ENCODE measurements at places on chromosomes 3 and 15.
A peak's percentile ranks its signal among the peaks of the same experiment; 100 is the strongest.

- peak; percentile 41 for DNase-seq
These were observed 38.4 kb downstream of the TMEM158 start for GRCh38 chr3:45187694-45188141.

- no peak for DNase-seq
These were observed 27.9 kb upstream of the IL1RAP start for GRCh38 chr3:190485830-190486532.

DNA sequence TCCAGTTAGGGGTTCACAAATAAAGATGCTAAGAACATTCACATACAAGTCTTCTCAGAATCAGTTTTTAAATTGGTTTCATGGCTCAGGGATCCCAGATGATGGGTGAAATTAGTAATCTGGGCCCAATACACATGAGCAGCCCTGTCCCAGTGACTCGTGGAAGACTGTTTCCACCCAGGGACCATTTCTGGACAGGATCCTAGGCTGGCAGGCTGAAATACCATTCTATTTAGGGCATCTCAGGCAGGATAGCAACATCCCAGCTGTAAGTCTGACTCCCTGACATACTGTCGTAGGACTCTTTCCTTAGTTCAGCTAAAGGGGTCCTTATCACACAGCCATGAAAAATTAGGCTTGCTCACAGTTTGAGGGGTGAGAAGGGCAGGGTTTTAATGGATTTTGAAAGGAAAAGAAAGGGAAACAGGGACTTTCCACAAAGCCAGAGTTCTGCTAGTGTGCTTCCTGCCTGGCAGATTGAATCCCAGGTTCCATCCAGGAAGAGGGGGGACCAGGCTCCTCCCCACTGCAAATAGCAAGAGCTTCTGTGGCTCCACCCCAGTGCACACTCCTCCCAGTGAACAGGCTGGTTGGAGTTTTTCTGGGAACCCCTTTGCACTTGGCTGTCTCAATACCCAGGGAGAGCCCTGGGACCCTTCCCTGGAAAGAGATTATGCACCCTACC is 41.3 kb upstream of the LYZL4 start:
- DNase-seq = no peak

- no peak for DNase-seq
These were observed 99.9 kb upstream of the PLSCR4 start for GRCh38 chr3:146350852-146351251.

DNA sequence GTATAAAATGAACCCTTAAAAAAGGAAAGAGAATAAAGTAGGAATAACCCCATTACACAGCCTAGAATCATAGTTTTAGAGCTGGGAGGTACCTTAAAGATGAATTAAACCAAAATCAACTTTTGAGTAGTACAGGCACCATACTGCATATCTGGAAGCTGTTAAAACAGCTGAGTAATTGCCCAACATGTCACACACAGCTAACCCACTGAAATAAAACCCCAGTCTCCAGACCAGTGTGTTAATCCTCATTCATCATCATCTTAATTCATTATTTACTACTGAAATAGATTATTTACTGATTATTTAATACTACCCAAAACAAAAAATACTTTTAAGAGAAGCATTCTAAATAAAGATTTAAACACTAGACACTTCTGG is 52.8 kb downstream of the GPR160 start:
- no peak for DNase-seq

GRCh38 chr3:193732391-193732790 is 139.4 kb downstream of the OPA1 start:
- no peak for DNase-seq

DNA sequence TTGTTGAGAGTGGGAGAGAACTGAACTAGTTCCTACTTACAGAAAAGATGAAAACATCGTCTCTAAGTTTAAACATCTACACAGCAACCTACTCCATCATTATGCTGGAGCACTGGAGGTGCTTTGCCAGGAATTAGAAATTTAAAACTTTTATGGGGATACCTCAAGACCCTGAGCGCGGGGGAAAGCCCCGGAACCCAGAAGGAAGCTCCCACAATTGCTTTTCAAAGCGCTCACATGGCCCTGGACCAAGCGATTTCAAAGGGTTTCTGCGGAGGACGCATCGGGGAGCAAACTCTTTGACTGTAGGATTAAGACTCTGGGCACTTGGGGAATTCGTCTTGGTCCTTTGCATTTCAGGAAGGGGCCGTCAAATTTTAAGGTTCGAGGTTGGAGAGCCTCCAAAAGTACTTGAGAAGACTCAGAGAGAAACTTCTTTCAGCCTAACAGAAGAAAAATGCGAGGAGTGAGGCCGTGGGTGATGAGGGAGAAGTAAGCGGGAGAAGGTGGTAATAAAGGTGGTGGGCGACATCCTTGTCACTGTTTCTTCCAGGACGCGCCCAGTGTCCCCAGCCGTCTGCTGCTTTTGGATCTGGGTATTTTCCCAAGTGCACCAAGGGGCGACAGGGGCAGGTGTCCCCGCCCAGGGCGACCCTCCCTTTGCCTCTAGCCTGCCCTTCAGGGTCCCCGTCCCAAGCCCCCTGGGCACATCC is 591 bp downstream of the PROK2 start:
- DNase-seq = peak; percentile 4

GRCh38 chr15:69013726-69014406 is 629 bp upstream of the NOX5 start:
- no peak for DNase-seq

DNA sequence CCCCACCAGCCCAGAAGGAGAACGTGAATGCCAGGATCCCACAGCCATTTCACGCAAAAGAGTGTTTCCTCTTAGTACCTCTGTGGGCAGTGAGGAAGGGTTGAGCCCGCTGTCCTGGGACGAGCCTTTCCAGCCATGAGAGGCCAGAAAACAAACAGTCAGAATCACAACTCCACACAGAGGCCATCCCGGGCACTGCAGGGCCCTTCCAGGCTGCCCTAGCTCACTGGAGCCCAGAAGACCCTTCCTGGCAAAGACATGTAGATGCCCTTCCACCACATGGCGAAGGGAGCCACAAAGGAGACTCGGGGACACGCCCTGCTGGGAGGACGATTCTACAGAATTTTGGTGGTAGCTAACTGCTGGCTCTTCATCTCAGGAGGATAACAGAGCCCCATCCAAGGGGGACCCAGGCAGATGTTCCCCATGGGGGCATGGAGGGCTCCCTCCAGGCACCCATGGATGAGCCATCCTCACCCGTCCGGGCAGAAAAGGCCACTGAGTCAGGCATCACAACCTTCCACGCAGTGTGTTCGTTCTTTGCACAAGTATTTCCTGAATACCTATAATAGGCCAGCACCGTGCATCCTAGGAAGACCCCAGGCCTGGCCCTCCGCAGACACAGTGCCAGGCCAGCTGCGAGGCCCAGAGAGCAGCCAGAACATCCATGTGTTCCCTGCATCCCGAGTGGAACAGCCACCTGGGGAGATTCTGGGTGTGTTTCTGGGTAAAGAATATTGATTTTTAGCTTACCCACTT is 47.2 kb downstream of the SLC12A8 start:
- DNase-seq = no peak

DNA sequence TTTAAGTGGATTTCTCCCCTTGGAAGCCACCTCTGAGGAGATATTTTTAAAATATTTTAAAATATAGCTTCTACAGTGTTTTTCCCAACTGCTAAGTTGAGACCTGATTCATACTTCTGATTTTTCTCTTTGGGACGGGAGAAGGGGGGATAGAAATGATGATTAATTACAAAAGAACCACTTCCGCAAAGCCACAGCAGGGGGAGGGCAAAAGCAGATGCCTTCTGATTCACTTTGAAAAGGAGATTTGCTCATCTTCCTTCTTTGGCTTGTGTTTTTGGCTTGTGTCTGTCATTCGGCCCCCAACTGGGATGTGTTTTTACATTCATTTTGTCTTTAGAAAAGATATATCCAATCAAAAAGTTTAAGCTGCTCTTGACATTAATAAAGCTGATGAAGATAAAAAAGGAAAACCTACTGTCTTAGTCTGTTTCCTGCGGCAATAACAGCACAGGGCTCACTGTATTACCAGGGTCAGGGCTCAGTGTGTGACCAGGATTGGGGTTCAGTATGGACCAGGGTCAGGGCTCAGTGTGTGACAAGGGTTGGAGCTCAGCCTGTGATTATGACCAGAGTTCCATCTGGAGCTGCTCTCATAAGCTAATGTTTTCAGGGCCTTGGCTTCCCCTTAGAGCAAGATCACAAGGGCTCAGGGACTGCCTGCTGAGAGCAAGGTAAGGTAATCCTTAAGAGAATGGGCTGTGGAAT is 223.2 kb downstream of the MTHFS start:
- DNase-seq = peak; percentile 26

DNA sequence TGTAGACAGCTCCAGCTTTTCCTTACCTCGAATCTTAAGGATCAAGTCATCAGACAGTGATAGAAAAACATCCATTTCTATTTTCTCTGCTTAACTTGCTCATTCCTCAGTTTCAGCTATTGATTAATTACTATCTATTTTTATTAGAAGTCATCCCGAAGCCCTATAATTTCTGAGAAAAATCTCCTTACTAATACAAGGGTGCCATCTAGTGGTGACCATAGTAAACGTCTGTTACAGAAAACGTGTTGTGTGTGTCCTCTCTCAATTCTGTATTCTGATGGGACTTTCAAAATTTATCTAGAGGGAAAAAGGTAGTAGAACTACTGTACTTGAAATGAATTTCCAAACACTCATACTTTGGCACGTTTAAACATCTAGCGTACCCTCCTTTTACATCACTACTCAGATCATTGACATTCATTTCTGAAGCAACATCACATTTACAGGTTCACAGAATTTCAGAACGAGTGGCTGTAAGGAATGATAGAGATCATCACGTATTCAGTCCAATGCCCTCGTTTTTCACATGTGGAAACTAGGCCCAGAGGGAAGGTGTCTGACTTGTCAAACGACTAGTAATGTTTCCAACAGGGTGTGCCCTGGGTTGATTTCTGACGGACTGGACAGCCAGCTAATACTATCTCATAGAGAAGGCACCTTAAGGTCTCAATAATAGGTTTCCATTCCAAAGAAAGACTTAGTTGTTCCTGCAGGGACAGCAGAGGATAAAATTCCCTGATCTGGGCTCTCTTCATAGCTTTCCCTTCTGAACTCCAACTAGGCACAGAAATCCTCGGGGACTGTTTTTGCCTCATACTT is 25.6 kb downstream of the HACD2 start:
- DNase-seq = no peak

GRCh38 chr3:38739396-38739689 is 76.7 kb downstream of the SCN10A start:
- DNase-seq = no peak

GRCh38 chr15:85671156-85671555 is 123.6 kb downstream of the KLHL25 start:
- DNase-seq = no peak

DNA sequence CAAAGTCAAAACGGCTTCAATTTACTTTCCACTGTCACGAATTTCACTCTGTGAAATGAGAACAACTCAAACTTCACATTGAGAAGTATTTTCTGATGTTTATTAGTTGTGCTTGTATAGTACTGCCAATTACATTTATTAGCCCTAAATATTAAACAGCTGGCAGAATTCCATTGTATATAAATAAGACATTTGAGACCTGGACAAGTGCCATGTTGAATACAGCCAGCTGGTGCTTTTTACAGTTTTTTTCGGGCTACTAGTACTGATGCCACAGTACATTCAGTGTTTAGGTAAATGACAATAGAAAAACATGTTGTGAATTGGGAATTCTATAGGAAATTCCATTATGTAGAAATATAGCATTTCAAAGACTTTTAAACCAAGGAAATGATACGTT is 79.0 kb downstream of the EPHA3 start:
- DNase-seq = no peak

DNA sequence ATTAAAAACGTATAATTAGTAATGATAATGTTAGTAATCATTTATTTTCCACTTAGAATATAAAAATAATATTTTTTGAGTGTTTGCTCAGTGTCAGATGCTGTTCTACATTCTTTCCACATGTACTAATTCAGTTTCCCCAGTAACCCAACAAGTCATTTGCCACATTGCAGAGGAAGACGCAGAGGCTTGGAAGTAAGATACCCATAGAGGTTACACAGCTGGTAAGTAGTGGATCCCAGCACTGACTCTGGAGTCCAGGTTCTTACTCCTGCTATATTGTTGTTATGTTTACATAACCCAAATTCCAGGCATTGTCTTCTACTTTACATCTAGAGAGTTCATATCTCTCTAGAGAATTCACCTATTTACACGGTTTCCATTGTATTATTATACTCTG is 48.2 kb upstream of the MYO5C start:
- DNase-seq = no peak

DNA sequence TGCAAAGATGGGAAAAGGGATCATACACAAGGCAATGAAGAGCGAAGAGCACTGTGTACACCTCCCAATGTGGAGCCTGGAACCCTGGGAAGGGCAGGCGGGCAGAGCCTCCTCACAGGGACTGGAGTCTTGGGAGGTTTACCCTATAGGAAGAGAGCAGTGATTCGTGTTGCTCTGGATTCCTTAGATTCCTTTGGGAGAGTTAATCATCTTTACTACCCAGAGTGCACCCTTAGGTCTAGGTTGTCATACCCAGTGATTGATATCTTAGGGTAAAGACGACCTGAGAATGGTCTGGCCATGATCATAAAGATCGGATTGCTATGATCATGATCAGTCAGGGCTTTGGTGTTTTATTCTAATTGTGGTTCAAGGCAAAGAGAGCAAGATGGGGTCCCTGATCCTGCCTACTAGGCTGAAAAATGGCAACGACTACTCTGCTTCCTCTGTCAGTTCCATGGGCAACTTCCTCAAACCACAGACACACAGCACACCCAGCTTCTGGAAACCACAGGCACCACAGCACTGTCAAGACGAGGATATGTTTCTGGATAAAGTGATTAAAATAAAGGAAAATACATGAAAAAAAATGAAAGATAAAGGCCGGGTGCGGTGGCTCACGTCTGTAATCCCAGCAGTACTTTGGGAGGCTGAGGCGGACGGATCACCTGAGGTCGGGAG is 20.4 kb upstream of the MAP6D1 start:
- DNase-seq = no peak

GRCh38 chr3:7630925-7631324 is 770.0 kb downstream of the GRM7 start:
- DNase-seq = no peak

- DNase-seq = no peak
These were observed 36.4 kb upstream of the ABHD2 start for GRCh38 chr15:89051875-89052274.

- DNase-seq = no peak
These were observed 6.7 kb downstream of the SUMF1 start for GRCh38 chr3:4460334-4460733.

DNA sequence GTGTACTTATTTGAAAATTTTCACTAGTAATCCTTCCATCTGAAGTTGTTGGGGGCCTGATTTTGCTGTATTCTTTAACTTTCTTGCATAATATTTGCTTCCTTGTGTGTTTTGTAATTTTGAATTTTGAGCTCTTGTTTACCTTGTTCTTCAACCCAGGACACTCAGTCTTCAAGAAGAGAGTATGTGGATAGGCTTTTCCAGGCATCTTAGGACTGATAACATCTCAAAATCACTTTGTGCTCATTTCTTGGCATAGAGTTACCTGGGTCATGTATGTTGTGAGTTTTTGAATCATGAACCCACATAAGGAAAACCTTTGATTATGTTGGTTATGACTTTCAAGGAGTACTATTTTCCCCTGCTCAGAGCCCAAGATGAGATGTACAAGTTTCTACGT is 13.4 kb downstream of the BTD start:
- DNase-seq = no peak

- no peak for DNase-seq
These were observed 991 bp downstream of the SOX2 start for GRCh38 chr3:181712553-181713279.
